ENCODE measurements at places on chromosomes 2 and 18.

GRCh38 chr2:128289439-128289838, 29.2 kb downstream of the HS6ST1 start:
- DNase-seq: no peak

- no peak for DNase-seq
Observed at GRCh38 chr18:11199477-11199876, 50.1 kb upstream of the PIEZO2 start.

GRCh38 chr18:37537868-37538525, 27.6 kb downstream of the CELF4 start:
- peak; percentile 43 for DNase-seq

DNA sequence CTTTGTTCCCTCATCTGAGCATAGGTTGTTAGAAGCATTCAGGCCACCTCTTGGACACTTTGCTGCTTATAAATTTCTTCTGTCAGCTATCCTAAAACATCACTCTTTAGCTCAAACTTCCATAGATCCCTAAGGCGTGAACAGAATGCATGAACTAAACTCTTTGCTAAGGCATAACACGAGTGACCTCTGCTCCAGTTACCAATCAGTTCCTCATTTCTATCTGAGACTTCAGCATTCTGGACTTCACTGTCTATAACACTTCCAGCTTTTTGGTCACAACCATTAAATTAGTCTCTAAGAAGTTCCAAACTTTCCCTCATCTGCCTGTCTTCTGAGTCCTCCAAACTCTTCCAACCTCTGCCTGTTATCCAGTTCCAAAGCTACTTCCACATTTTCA, 8.3 kb upstream of the VWA3B start:
- no peak for DNase-seq

DNA sequence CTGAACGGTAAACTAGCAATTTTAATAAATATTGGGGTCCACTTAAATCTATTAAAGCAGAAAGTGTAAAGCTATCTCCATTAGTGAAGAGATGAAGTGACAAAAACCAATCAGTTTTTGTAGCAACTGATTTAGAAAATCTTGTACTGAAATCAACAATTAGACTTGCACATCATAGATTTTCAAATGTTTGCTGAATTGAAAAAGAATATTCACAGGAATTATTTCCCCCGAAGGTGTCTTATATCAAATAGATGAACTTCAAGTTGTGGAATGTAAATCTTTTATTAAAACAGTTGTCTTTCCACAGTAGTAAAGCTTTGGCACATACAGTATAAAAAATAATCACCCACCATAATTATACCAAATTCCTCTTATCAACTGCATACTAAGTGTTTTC, 48.7 kb downstream of the ATIC start:
- DNase-seq: no peak

- DNase-seq: no peak
Observed at GRCh38 chr2:235591921-235592320, 98.1 kb downstream of the AGAP1 start.

DNA sequence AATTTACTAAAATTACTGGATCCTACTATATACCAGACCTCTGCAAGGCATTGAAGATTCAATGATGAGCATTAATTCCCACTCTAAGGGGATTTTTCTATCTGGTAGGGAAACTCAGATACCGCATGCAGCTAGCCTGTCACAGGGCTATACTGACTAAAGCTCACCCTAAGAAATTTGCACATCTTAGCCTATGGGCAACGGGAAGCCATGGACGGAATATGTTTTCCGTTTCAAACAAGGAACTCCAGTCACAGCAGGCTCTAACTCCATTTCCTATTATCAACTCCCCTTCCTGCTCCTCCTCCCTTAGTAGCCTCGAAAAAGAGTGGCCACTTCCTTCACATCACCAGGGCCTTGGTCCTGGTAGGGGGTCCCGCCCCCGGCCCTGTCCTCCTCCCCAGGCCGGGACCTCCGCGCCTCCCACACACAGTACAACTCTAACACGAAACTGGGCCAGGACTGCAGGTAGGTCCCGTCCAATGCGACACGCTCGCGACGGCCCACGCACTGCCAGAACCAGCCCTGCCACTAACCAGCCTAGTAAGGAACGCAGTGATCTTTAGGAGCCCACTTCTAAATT, 659 bp upstream of the COX5B start:
- DNase-seq: peak; percentile 16

DNA sequence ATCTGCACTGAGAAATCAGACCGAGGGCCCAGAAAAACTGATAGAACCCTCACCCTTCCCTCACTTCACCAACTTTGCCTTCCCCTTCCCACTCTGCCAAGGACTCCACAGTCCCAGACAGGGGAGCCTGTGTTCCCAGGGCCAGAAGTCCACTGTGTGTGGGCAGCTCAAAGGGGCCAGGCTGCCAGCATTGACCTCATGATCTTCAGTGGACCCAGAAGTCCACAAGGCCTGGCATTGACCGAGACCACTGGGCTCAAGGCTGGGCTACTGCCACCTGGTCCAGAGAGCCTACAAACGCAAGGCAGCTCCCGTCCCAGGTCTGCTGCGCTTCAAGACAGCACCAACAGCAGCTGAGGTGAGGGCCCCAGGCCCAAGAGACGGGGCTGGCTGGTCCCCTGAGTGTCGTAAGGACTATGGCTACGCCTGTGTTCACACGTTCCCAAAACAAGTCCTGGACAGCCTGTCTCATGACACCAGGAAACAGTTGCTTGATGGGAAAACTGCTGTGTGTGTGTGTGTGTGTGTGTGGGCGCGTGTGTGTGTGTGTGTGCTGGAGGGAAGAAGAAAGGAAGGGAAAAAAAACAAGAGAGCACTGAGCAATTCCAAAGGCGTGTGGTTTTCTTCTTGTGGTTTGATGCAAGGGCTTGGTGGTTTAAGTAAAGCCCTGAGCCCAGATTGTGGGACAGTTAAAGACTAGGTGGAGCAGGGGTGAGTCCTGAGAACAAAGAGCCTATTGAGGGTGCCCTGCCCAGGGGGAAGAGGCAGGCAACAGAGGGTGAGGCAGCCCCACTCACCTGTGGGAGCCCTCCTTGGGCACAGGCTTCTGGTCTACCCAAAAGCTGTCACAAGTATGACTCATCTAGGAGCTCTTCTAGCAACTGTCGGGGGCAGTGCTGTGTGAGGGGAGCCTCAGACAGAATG, 46.6 kb upstream of the ZBTB7C start:
- DNase-seq: peak; percentile 16

GRCh38 chr2:233031556-233032500, 644 bp upstream of the NEU2 start:
- DNase-seq: no peak

DNA sequence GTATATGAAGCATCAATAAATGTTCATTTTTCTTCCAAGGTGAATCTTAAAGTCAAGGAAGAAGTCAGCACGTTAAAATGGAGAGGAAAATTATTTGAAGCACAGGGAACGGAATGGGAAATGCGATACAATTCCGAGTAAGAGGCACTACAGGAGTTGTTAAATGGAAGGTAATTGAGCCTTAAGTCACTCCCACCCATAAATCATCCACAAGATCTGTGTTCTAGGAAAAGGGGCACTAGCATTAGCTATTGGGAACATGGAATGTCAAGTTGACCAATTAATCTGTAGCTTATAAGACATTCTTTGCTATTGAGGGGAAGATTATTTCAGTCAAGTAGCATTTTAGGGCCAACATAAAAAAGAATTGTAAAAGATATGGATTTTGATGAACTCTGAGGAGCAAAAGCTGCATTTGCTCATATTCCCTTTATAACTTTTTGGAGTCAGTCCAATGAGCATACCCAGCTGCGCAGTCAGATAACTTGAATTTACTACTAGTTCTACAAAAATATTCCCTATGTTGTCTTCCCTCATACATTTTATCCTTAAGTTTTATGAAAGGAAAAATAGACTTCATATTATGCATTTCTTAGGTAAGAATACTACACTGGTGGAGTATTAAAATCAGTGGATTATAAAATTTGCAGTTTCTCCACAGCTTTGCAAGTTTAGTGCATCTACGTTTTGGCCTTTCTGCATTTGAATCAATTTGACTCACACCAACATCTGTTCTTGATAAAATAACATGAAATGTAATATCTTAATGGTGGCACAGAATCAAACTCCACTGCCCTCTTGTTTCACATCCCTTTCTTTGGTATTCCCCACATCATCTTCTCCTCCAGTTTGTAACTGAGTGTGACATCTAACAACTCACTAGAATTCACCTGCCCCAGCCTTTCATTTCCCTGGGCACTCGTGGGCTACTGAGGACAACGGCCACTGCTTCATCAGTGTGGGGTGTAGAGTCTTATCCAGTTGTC, 95.6 kb downstream of the SP3 start:
- DNase-seq: no peak

DNA sequence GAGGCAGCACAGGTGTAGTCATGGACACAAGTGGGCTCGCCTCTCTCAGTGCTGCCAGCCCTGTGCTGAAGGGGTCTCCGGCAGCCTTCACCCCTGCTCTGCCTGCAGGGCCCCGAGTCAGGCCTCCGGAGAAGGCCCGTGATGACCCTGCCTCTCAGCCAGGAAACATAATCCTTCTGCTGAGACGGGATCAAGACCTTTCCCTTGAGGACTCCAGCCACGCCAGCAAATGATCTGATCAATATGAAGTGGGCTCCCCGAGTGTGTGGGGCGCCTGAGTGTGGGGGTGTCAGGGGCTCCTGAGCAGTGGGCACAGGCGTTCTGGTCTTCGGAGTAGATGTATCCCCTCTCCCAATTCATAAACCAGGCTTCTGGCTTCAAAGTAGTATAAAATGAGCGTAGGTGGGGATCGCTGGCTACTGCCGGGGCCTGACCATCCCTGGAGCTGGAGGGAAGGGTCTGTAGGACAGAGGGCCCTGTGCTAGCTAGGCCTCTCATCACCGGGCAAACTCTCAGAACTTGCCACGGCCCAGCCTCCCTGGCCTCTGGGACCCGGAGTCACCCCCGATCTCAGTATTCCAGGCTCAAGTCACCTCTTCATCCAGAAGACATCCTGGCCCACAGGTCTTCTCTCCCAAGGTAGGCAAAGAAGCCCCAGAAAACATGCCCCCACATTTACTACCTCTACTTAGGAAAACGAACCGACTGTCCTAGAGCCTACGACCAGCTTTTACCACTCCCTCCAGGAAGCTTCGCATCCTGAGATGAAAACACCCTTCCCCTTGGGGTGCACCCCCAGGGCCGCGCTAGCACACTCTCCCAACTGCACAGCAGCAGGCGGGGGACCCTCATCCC, 33.6 kb downstream of the CRACDL start:
- DNase-seq: no peak

GRCh38 chr2:198697218-198697617, 760.5 kb downstream of the SATB2 start:
- no peak for DNase-seq
